Effector CD4-positive, alpha-beta T cell (primary cell): ENCODE measurements at places on chromosomes 5 and 9.

DNA sequence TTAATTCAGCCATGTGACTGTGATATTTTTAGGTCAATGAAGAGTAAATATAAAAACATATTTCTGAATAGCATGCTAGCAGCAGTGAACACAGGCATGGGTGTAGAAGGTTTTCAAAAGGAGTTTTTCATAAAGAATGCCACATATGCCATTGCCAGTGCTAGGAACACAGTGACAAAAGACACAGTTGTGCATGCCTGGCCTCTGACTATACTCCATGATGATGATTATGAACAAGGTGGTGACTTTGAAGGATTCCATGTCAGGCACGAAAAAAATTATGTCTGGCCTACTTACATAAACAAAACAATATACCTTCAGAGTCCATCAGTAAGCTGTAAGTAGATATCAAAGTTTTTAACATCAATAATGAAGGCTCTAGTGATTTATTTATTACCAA lies 438.7 kb downstream of the TLE1 start:
- DNase-seq: no peak

DNA sequence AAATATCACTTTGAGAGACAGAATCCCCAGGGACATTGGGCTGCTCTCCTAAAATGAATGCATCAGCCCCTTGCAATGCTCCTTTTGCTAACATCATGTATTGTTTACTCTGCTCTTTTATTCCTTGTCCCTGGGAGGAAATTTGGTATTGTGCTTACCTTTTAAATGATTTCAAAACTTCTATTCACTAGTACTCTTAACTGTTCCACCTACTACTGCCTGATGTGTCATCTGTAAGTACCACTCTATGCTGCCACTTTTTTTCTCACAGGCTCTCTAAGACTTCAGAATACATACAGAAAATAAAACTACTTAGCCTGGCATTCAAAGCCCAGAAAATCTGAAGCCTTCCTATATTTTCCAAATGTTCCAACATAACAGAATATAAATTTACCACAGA lies 667.2 kb downstream of the BRINP1 start:
- no peak for DNase-seq

GRCh38 chr9:3777137-3777536 lies 251.3 kb upstream of the RFX3 start:
- DNase-seq: no peak

DNA sequence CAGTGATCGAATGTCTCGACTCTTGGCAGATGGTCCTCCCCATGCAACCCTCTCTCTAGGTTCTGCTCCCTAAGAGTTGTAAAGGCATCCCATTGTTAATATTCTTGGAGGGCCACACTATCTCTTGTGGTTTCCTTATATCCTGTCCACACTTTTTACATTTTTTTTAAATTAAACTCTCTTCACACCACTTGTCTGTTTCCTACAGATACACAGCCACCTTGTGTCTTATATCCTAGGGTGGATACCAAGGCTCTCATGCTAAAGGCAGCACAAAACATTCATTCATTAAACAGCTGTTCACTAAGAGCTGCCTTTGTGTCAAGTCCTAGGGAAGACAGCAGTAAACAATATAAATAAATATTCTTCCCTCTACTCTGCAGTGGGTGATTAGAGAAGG lies 60.5 kb upstream of the SHISAL2B start:
- DNase-seq: no peak

DNA sequence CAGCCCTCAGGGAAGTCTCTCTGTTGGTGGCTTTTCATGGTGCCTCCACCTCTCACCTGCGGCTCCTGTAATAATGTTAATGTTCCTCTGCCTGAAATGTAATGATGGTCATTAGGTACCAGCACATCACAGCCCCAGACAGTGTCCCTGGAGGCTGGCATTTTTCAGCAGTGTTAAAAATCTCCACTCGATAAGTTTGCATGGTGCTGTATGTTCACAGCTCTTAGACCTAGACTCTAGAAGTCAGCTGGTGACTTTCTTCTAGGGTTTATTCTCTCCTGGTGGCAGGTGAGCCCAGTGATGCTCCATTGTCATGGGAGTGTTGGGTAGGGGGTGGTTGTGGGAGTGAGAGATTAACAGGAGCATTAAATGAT lies 53.1 kb downstream of the GPR107 start:
- DNase-seq: no peak

DNA sequence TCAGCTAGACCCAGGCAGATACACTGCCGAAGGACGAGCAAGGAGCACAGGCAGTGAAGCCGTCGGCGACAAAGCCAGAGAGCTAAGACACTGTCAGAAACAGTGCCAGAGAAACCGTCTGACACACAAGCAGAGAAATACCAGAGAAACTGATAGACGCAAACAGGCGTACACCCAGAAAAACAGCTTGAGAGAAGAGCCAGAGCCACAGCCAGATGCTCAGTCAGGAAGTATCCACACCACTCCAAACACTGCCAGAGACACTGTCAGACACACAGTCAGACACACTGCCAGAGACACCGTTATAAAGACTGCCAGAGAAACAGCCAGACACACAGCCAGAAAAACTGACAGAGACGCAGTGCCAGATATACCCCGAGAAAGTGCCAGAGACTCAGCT lies 19.1 kb downstream of the CNTFR start:
- no peak for DNase-seq

GRCh38 chr9:94638335-94639060 lies 820 bp downstream of the FBP1 start:
- no peak for DNase-seq

DNA sequence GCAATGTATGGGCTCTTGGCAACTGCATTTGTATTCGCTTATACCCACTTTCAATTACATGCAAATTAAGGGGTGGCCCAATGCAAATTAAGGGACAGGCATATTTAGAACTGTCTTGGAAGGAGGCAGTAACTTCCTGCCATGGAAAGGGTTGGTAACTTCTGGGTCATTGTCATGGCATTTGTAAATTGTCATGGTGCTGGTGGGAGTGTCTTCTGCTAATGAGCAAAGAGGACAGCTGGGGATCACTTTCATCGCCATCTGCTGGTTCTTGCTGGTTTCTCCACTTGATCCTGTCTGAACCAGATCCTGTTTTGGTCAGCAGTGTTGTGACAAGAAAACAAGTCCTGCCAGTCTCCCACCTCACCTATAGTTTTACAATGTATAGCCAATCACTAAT lies 23.3 kb upstream of the UGT3A2 start:
- DNase-seq: no peak

GRCh38 chr5:39665328-39665727 lies 240.5 kb upstream of the DAB2 start:
- DNase-seq: no peak

GRCh38 chr5:172736508-172737135 lies 34.4 kb downstream of the DUSP1 start:
- no peak for DNase-seq

GRCh38 chr9:20788526-20789451 lies 104.7 kb downstream of the FOCAD start:
- no peak for DNase-seq

DNA sequence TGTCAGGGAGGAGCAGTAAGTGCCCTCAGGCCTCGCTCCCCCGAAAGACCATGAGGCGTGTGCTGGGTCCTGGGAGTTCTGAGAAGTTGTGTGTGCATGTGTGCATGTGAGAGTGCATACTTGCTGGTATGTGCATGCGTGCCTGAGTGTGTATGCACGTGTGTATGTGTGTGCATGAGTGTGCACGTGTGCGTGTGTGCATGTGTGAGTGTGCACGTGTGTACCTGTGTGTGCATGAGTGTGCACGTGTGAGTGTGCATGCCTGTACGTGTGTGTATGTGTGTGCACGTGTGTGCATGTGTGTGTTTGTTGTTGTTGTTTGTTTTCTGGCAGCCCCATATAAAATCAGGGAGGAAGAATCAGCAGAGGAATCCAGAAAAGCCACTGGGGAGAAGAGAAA lies 426.7 kb downstream of the IRX2 start:
- no peak for DNase-seq

DNA sequence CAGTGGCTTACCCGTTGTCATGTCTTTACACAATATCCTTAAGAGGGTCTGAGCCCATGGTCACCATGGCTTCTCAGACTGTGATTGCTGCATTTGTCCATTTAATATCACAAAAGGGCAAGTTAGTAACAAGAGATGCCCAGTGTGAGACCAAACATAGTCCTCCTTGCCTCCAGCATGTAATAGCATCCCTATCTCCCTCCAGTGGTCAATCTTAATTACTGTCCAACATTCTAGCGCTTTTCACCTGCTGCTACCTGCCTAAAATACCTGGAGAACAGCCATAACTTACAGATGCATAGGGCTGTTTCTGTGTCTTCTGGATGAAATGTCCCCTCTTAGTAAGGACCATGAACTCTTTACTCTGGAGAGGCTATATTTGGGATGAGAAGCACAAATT lies 267.2 kb upstream of the DAB2 start:
- DNase-seq: no peak

DNA sequence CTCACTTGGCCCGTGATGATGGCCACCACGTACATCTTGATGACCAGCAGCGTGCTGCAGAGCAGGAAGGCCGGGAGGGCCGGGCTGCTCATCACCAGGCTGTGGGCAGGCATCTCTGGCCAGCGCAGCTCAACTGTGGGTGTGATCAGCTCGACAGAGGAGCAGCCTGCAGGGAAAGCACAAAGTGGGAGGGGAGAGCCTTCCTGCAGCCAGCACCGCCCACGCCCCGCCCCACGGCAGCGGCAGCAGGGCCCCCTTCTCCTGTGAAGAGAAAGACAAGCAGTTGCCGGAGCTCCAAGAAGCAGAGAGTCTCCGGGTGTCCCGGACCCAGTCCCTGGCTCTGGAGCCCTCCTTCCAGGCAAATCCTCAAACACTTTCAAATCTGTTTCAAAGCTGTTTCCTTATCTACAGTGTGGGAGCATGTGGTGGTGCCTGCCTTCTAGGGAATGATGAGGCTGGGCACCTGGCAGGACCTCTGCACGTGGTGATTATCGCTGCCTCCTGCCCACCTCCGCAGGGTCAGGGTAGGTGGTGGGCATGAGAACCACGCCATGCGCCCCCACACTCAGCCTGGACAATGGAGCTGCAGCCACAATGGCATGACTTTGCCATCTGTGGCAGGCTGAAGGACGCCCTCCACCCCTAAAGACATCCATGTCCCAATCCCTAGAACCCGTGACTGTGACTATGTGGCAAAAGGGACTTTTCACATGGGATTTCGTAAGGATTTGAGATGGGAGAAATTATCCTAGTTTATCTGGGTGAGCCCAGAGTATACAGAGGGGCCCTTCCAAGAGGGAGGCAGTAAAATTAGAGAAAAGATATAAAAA lies at the start of gene PTGES:
Gene PTGES, minus strand, starts transcription at position 143 of the 830 bp plus-strand sequence. Its CDS starts 30 bp downstream, at position 113.
- DNase-seq: no peak

DNA sequence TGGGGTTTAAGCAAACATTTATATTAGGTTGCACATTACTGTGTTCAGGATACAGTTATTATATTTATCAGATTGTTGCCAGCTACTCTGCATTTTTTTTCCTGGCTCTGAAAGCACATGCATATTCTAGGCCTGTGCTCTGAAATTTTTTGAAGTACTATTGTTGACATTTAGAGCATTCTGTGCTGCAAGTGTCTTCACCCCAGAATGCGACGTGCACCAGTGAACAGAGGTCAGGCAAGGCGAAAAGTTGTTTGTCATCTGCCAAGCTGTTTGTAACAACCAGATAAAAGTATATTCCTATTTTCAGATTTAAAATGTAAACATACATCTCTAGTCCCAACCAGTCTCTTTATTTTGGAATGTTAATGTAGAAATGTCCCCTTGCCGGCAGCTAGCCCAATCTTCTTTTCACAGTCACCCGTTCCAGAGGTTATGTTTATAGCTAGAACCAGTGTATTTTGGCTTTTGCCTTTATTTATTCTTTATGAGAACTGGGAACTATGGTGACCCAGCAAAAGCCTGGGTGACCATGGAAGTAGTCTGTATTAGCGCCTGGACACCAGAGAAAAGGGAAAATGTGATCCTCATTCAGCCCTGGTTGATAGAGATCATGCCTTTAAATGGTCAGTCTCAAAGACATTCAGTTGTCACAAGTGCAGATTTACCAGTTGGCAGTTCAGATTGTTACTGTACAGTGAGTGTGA lies 84.6 kb downstream of the NDUFAF2 start:
- no peak for DNase-seq

GRCh38 chr5:128674837-128675446 lies 136.9 kb upstream of the FBN2 start:
- DNase-seq: no peak

- DNase-seq: no peak
Observed at GRCh38 chr5:84378961-84379360, 5.7 kb downstream of the EDIL3 start.

DNA sequence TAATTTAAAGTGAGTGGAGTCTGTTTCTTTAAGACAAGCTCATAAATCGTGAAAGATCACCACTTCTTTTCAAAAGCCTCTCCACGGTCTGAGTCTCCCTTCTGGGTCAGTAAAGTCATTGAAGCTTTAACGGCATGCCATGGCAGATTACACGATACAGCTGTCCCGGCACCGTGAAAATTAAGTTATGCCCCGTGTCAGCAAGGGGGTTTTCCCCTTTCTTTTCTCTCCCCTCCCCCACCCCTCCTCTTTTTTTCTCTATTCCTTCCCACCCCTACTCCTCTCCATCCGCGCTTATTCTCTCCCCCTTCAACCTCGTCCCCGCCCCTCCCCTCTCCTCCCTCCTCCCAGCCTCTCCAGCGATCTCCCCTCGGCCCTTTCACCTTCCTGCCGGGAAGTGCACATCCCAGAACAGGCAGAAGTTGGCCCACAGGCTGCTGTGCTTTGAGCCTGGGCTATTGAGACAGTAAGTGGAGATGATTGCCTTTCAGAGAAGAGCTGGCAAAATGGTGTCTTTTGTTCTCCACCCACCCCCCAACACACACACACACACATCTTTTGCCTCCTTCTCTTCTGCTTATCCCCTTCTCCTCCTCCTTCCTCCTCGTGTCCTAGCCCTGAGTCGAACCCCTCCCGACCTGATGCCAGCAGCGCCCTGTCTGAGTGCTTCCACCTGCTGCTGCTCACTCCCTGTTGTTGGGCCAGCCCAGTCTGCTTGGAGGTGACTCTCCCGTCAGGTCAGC lies 44.1 kb downstream of the GAS1 start:
- DNase-seq: no peak

GRCh38 chr9:18261181-18261580 lies 212.8 kb upstream of the ADAMTSL1 start:
- no peak for DNase-seq

- no peak for DNase-seq
Observed at GRCh38 chr9:36996706-36997086, 37.4 kb downstream of the PAX5 start.

- no peak for DNase-seq
Observed at GRCh38 chr5:150497989-150498317, 10.0 kb upstream of the NDST1 start.

- DNase-seq: no peak
Observed at GRCh38 chr5:38670066-38670465, 113.6 kb upstream of the LIFR start.

- DNase-seq: no peak
Observed at GRCh38 chr9:36143245-36143641, 6.7 kb downstream of the GLIPR2 start.

- DNase-seq: no peak
Observed at GRCh38 chr9:8772302-8772701, 972.7 kb upstream of the DMAC1 start.

- DNase-seq: no peak
Observed at GRCh38 chr5:135313405-135313804, 85.6 kb downstream of the MACROH2A1 start.
